ENCODE measurements at places on chromosomes 7 and 10.

DNA sequence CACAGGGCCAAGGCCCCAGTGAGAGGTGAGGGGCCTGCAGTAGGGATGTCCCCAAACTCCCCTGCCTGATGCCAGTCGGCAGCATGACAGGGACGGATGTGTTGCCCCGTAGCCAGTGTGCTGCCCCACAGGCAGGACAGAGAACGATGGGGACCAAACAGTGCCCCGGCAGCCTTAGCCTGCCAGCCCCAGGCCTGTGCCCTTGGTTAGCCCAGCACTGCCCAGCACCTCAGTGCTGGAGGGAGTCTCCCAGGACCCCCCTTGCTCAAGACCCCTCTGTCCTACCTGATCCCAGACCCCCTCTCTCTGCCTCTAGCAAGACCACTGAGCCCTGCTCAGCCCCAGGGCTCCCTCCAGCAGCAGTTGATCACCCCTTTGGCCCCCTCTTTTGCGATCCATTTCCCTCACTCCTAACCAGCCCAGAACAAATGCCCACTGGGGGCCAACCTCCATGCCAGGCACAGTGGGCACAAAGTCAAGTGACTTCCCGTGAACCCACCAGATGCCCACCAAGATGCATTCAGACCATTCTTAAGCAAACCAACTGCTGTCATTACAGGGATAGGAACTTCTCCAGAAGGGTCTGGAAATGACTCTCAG is 34.0 kb downstream of the OAT start:
- DNase-seq = no peak

GRCh38 chr10:123792248-123792978 is 99.2 kb downstream of the CPXM2 start:
- DNase-seq = no peak

DNA sequence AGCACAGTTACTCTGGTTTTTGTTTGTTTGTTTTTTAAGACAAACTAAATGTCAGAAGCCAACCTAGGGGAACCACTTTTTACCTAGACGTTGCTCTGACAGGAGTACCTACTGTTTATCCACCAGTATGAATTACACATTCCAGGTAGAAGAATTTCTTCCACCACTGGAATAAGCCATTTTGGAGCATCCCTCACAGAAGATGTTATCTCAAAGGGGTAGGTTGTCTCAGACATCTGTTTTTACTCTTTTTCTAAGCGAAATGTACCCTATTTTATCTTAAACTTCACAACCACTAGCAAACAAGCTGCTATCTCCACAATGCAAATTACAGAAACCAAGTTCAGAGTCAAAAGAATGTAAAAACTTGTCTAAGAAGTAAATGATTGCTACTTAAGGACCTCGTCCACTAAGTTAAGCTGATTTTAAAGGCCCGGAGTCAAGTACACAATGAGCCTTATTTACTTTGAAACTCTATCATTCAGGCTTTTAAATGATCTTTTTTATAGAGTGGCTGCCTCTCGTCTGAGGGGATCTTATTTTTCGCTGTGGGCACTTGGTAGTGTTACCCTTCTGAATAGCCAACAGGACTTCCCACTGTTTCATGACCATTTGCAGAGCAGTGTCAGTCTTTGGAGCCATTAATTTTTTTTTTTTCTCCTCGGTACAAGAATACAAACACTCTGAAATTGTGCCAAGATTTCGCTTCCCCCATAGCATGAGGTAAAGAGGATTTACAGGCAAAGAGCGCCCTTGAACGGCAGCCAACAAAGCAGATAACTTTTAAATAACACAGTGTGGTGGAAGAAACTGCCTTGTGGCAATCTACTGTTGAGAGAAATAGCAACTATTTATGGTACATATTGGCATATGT is 15.7 kb upstream of the ARMC3 start:
- DNase-seq = peak; percentile 88

GRCh38 chr7:138838166-138838565 is 40.2 kb upstream of the ATP6V0A4 start:
- no peak for DNase-seq

- no peak for DNase-seq
Measured at GRCh38 chr7:150363872-150364271, 4.8 kb upstream of the REPIN1 start.

DNA sequence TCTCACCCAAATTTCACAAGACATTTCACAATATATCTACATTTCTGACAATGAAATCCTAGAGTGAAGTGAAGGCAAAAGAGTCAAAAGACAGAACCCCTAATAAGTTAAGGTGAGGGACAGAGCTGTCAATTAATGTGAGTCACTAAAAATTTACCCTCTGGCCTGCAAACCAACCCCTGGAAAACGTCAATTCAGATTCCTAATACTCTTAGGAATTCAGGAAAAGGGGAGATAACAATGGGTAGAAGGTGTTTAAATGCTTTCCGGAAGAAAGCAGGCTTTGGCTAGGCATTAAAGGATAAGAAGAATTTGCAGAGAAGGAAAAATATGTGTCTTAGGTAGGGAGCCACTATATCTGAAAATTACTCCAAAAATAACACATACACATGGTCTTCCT is 299.6 kb downstream of the INHBA start:
- no peak for DNase-seq

GRCh38 chr10:113261611-113262091 is 291.2 kb upstream of the HABP2 start:
- DNase-seq = no peak

DNA sequence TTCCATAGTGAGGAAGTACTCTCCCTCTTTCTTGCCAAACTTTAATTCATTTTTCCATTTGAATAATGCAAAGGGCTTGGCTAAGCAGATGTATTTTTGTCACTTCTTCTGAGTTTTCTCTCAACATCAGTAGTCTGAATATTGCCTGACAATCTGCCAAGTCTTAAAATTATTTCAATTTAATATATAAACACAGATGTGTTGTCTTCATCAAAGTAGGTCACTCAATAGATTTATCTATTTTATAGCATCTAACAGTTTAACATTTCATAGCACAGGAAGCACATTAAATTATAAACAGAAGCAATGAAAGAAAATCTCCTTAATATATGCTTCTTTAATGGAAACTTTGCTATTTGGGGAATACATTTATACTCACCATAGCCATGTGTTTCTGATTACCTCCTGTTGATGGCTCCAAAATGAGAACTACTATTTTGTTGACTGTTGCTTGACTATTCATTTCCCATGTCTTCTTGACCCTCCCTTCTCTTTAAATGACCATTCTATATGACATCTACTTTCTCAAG is 4.5 kb downstream of the CPED1 start:
- no peak for DNase-seq

- DNase-seq = no peak
Measured at GRCh38 chr10:109105725-109106124, 817.6 kb downstream of the XPNPEP1 start.

GRCh38 chr10:22633528-22633927 is 80.8 kb downstream of the PIP4K2A start:
- no peak for DNase-seq

DNA sequence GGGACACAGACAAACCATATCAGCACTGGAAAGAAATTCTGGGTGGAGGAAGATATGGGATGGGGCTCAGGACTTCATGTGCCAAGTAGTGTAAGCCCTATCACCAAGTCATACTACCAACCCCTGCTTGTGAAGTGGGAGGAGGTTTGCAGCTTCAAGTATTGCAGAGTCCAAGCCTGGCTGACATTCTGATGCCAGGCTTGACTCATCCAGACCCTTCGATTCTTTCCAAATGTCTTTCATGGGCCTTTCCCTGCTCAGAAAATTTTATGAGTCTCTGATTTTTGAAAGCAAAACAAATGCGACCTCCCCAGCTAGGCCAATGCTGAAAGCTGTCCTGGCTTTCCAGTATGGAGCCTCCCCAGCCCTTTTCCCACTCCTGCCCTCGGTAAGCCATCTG is 45.1 kb upstream of the SMNDC1 start:
- no peak for DNase-seq

GRCh38 chr10:87722716-87723115 is 63.0 kb downstream of the PAPSS2 start:
- no peak for DNase-seq

All from foreskin melanocyte (primary cell).